ENCODE measurements at places on chromosomes 7 and 10. TPM values are rescaled to one million over a fixed set of nuclear protein-coding genes. Genes with fewer than 3 reads are reported as not detected.

GRCh38 chr7:26580711-26581110, 283.7 kb downstream of the SKAP2 start:
- no peak for DNase-seq

- peak; percentile 75 for DNase-seq
Measured at GRCh38 chr10:63699785-63700613, 178.8 kb downstream of the REEP3 start.

LBX1 gene
- not detected for total RNA-seq

DNA sequence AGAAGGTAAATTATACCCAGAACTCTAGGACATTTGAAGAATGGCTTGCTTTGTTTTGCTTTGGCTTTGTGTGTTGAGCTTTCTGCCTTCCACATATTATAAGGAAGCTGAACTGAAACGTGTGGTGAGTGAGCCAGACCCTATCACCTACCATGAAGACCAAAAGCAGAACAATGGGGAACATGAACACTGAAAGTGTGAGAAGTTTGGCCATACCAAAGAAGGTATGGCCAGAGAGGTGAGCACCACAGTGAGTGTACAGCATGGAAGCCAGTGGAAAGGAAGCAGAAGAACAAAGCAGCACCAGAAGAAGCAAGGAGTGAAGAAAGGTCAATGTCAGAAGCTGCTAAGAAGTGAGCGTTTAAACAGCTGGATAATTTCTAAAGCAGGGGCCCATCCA, 59.7 kb upstream of the CCDC71L start:
- no peak for DNase-seq

DNA sequence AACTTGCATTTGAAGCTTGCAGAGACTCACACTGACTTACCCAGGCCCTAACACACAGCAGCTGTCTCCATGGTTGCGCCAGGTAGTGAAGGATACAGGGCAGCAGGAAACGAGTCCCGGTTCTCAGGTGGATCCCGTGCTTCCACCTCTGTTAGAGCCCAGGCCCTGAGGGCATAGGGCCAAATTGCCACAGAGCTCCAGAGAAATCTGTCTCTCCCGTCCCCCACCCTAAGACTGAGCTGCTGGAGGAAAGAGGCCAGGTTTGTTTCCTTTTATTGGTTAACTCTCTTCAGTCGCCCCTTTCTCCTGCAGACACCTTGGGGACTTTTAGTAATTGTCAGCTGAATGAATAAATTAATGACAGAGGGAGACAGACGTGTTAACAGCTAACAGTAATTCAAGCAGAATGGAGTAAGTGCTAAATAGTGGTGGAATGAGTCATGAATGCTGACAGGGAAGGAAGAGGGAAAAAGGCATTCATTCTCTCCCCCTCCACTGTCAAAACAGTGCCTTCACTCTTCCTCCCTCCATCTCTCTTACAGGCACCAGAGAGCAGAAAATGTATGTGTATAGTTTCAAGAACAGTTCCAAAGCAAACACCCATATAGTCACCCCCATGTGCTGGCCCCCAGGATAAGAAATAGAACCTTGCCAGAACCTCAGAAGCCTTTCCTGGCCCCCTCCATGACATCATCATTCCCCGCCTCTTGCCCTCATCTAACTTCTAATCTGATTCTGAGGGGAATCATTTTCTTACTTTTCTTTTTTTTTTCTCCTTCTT, 16.8 kb upstream of the DLG5 start:
- peak; percentile 39 for DNase-seq

TRIM73 gene
- 3.4 TPM for total RNA-seq

Data from lung (tissue), 17 donors.